ENCODE measurements at places on chromosomes 11 and 22. TPM values are rescaled to one million over a fixed set of nuclear protein-coding genes. Genes with fewer than 3 reads are reported as not detected.

DNA sequence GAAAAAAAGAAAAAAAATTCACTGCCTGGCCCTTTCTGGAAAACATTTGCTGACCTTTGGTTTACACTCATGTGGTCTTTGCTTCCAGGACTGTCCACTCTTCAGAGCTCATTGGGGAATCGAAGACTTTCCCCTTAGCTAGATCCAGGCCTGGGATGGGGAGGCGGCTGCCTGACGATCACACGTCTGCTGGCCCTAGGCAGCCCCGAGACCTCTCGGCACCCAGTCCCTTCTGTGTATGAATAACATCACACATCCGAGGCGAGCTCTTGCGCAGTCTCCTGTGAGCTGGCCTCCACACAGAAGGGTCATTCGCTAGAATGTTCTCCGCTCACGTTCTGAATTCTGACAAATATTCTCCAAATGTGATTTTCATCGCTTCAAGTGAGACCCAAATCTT is 25.7 kb upstream of the GAL start:
- no peak overlapping the region for H3K4me3 ChIP-seq
- no peaks in the 10 kb centered on the region for H3K27me3 ChIP-seq
- no peaks in the 10 kb centered on the region for H3K36me3 ChIP-seq

- no peaks in the 10 kb centered on the region for H3K4me1 ChIP-seq
- H3K36me3 ChIP-seq: no peaks in the 10 kb centered on the region
- no peaks in the 10 kb centered on the region for H3K27me3 ChIP-seq
- no peak overlapping the region for H3K4me3 ChIP-seq
Observed at GRCh38 chr11:82195283-82195682, 538.4 kb downstream of the FAM181B start.

GRCh38 chr22:37503850-37504249 is 15.4 kb downstream of the CARD10 start:
- H3K4me1 ChIP-seq: no peaks in the 10 kb centered on the region
- no peak overlapping the region for H3K4me3 ChIP-seq

DNA sequence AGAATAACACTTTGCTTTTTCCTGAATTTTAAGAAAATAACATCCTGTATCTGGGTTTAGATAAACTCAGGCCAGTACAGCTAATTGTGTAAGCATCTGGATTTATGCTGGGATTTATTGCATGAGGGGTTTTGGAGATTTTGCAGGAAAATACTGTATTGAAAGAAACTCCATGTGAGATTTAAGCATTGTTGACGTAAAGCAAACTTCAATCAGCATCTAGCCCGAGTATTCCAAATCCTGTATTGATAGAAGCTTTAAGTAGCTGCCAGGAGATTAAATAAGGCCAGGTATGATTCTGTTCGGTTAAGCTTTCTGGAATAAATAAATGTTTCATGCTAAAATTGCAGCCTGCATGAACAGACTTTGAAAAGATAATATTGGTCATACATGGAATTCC is 36.3 kb upstream of the LYVE1 start:
- H3K4me1 ChIP-seq: peaks cover 11% of the 10 kb centered on the region

DNA sequence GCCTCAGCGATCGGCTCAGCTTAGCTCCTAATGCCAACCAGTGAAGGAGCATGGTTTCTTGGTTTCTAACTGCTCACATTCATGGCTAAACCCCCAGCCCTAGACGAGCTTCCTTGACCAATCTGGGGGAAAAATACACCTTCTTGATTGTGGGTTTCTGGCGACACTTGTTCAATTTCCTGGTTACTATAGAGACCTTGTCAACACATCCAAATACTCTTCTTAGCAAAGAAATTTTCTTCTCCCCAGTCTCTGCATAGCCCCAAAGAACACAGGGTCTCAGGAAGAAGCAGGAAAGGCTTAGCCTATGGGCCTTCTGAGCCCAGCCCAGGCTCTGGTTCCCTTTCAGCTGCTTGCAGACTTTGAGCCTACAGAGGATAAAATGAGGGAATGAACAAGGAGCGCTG is 88.5 kb upstream of the SYT13 start:
- no peak overlapping the region for H3K4me3 ChIP-seq
- H3K4me1 ChIP-seq: no peaks in the 10 kb centered on the region
- no peak overlapping the region for H3K27ac ChIP-seq
- no peaks in the 10 kb centered on the region for H3K27me3 ChIP-seq
- no peaks in the 10 kb centered on the region for H3K36me3 ChIP-seq
- DNase-seq: no peak

DNA sequence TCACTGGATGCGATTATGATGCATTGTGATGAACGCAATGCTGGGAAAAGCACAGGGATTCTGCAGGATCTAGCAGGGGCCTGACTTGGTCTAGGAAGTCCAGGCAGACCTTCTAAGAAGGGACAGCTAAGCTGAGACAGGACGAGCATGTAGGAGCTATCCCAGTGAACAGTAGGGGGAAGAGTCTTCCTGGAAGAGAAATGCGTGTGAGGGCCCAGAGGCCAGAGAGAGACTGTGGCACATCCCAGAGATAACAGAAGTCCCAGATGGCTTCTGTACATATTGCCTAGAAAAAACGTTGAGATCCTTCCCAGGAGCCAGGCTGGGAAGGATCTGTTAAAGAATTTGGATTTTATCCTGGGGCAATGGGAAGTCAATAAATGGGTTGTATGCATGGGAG is 24.6 kb downstream of the RCN1 start:
- H3K4me1 ChIP-seq: no peaks in the 10 kb centered on the region
- H3K27ac ChIP-seq: no peak overlapping the region
- H3K4me3 ChIP-seq: no peak overlapping the region
- no peaks in the 10 kb centered on the region for H3K36me3 ChIP-seq
- DNase-seq: no peak

GRCh38 chr22:27499121-27499520 is 302.4 kb downstream of the MN1 start:
- H3K4me3 ChIP-seq: no peak overlapping the region
- no peaks in the 10 kb centered on the region for H3K36me3 ChIP-seq
- H3K27ac ChIP-seq: no peak overlapping the region
- no peaks in the 10 kb centered on the region for H3K4me1 ChIP-seq
- H3K27me3 ChIP-seq: no peaks in the 10 kb centered on the region

- H3K4me3 ChIP-seq: no peak overlapping the region
- no peaks in the 10 kb centered on the region for H3K36me3 ChIP-seq
- H3K27ac ChIP-seq: no peak overlapping the region
- DNase-seq: no peak
Observed at GRCh38 chr11:126603486-126603885, 248.0 kb downstream of the ST3GAL4 start.

- no peak overlapping the region for H3K4me3 ChIP-seq
- H3K4me1 ChIP-seq: no peaks in the 10 kb centered on the region
- DNase-seq: no peak
- H3K36me3 ChIP-seq: no peaks in the 10 kb centered on the region
Observed at GRCh38 chr11:69002570-69003231, 10.3 kb downstream of the MRGPRF start.

Gene LGR4
- not detected for total RNA-seq

- no peak overlapping the region for H3K4me3 ChIP-seq
- no peaks in the 10 kb centered on the region for H3K36me3 ChIP-seq
- no peak overlapping the region for H3K27ac ChIP-seq
Observed at GRCh38 chr11:110148775-110149744, 55.9 kb downstream of the ZC3H12C start.

DNA sequence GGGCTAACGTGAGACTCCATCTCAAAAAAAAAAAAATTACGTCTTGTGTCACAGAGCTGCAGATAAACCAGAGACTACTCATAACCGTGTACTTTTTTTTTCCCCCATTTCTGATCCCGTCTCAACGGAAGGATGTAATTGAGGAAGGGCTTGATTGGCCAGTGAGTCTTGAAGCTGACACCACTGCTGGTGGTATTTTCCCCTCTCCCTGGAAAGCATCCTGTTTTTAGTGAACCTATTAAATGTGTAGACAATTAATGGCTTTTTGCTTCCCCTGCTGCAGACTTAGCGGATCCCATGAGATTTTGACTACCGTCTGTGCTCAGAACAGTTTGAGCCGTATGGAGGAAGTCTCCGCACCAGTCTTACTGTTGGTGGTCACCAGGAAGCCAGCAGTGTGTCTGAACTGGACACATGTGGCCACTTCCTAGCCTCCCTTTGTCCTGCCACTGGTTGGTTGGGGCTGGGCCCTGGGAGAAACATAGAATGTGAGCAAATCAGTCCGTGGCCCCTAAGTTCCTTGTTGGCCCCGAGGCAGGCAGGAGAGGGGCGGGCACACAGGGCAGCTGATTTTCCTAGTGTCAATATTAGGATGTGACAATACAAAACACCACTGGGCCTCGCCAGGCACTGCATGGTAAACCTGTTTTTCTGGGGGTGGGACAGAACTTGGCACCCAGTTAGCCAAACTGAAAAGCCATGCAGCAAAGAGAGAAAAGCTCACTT is 3.1 kb downstream of the BIK start:
- no peaks in the 10 kb centered on the region for H3K27me3 ChIP-seq
- no peak for DNase-seq
- peaks cover 26% of the 10 kb centered on the region for H3K4me1 ChIP-seq
- no peak overlapping the region for H3K4me3 ChIP-seq

GRCh38 chr11:73862986-73863385 is 13.7 kb downstream of the COA4 start:
- DNase-seq: no peak
- H3K4me1 ChIP-seq: no peaks in the 10 kb centered on the region
- no peak overlapping the region for H3K4me3 ChIP-seq
- no peaks in the 10 kb centered on the region for H3K36me3 ChIP-seq
- no peak overlapping the region for H3K27ac ChIP-seq
- no peaks in the 10 kb centered on the region for H3K27me3 ChIP-seq

Gene APOA5
- 0.15 TPM for total RNA-seq

GRCh38 chr11:7900686-7901085 is 30.4 kb downstream of the OR10A6 start:
- no peaks in the 10 kb centered on the region for H3K27me3 ChIP-seq
- no peak overlapping the region for H3K27ac ChIP-seq
- DNase-seq: no peak
- H3K4me1 ChIP-seq: no peaks in the 10 kb centered on the region
- no peaks in the 10 kb centered on the region for H3K36me3 ChIP-seq

DNA sequence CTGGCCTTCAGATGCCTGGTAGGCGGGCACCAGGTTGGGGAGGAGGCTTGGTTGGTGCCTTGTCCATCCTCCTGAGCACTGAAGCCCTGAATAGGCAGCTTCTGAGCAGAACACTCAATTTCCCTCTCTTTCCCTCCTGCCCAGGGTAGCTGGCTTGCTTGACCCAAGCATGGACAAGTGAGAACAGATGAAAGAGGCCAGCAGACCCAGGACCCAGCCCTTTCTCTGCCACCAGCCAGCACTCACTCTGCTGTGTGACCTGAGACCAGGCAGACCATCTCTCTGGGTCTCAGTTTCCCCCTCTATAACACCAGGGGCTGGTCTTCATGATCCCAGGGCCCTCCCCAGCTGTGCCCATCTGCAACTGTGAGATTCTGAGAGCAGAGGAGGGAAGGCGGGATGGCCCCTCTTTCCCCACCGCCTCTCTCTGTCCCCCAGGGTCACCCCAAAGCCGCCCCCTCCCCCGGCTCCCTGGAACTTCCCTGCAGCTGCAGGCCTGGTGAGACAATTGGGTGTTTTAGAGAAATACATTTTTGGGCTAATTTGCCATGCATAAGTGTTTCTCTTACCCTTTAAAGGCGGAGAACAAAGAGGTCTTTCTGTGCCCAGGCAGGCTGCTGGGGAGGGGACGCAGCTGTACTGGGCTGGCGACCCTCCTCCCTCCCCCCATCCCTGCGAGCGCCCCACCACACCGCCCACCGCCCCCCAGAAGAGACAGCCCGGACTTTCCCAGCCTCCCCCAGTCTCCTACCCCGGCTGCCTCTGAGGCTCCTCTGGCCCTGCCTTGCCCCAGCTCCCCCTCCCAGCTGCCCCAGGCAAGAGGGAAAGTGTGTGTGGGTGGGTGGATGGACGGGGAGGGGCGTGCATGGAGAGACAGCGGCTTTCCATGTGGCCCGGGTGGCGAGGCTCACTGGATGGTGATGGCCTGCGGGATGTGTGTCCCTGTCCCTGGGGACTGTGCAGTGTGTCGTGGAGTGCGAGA is 30.8 kb upstream of the PICK1 start:
- H3K4me3 ChIP-seq: no peak overlapping the region
- no peaks in the 10 kb centered on the region for H3K4me1 ChIP-seq
- 0 out of 2 replicates have a peak, but pooled peaks cover 4% of the 10 kb centered on the region for H3K27me3 ChIP-seq
- H3K27ac ChIP-seq: no peak overlapping the region
- H3K36me3 ChIP-seq: no peaks in the 10 kb centered on the region

DNA sequence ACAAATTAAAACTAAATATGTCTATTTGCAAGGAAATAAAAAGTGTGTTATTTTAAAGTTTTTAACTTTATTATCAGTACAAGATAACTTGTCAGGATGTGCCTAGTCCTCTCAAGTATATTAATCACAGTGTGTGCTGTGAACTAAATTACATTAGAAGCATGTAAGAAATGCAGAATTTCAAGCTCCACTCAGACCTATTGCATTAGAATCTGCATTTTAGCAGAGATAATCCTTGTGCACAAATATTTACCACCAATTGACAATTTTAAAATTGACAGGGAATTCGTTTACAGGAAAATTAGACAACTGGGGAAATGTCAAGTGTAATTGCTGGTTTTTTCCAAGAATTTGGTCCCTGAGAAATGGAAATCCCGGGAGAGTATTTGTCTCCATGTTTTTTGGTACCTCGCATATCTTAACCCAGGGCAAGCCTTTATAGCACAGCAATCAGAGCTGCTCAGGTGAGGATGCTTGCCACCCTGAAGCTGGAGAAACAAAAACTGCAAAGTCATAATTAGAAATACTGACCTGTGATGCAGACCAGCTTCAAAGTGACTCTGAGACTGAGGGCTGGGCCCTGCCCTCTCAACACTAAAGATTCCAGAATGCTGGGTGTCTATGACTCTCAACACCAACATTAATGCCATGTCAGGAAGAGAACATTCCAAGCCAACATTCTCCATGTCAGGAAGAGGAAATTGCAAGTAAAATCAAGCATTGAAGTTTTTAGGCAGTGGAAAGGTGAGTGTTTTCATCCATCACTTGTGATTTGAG is at the start of gene OR8G1:
Gene OR8G1 (plus strand): TSS at position 475 of the 777 bp plus-strand sequence. CDS start 8,581 bp downstream, outside the sequence.
- DNase-seq: no peak
- no peaks in the 10 kb centered on the region for H3K36me3 ChIP-seq
- no peak within 1 kb of the TSS for H3K27ac ChIP-seq
- H3K4me1 ChIP-seq: no peaks in the 10 kb centered on the region
- no peak within 1 kb of the TSS for H3K4me3 ChIP-seq

DNA sequence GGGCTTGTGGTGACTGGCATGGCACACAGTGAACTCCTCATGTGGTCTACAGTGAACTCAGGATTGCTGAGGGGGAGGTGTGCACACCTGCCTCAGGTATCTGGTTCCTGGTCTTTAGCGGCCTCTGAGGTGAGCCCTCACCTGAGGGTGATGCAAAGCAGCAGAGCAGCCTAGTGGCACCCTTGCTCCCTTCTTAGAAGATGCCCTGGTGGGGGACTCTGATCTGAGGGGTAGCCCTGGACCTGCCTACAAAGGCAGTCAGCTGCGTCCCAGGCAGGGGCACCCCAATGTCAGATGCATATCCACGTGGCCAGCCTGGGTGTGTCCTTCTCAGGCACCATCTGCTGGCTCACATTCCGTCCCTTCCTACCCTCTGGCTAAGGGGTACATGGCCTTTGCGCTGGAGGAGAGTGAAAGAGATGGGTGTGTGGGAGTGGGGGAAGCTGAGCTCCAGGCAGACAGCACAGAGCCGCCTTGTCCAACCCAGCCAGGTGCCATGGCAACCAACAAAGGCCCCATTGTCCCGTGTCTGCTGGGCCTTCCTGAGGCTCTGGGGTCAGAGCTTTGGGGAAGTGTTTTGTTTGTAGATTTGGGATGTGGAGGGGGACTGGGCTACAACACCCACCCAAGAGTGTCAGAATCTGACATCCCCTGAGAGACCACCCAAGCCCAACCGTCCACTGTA is 5.8 kb downstream of the PLEKHB1 start:
- no peak for DNase-seq
- H3K36me3 ChIP-seq: no peaks in the 10 kb centered on the region
- no peak overlapping the region for H3K27ac ChIP-seq
- no peaks in the 10 kb centered on the region for H3K27me3 ChIP-seq

Measured in GM12878 (cell line).